ENCODE measurements at places on chromosomes 11 and 22. TPM values are rescaled to one million over a fixed set of nuclear protein-coding genes. Genes with fewer than 3 reads are reported as not detected.

The ARFIP2 gene
- total RNA-seq = 52.7 TPM

The TRPM5 gene
- total RNA-seq = 0.66 TPM

The SF1 gene
- total RNA-seq = 360 TPM

The TMPRSS6 gene
- not detected for total RNA-seq

The IL17REL gene
- total RNA-seq = not detected

The MRGPRE gene
- total RNA-seq = not detected

The PRR33 gene
- not detected for total RNA-seq

The PAMR1 gene
- total RNA-seq = 0.77 TPM

The PGA3 gene
- not detected for total RNA-seq

The ACCS gene
- 11.3 TPM for total RNA-seq

The GRIK4 gene
- 0.11 TPM for total RNA-seq

The CD81 gene
- total RNA-seq = 264 TPM

The P2RY2 gene
- total RNA-seq = 0.48 TPM

The OR2AG2 gene
- not detected for total RNA-seq

The EIF3F gene
- 306 TPM for total RNA-seq

The ZNF70 gene
- 8.4 TPM for total RNA-seq

The SCUBE1 gene
- 1.8 TPM for total RNA-seq

The CXCR5 gene
- total RNA-seq = not detected

The APOL2 gene
- total RNA-seq = 14.7 TPM

The ST14 gene
- 0.12 TPM for total RNA-seq

GRCh38 chr22:27918341-27919221 lies 475 bp downstream of the PITPNB start:
- peak; percentile 75 for DNase-seq

GRCh38 chr22:41931701-41932269 lies 5.2 kb upstream of the TNFRSF13C start:
- no peak for DNase-seq

- DNase-seq = peak; percentile 40
Observed at GRCh38 chr22:21726650-21727049, 8.9 kb downstream of the YPEL1 start.

- DNase-seq = no peak
Observed at GRCh38 chr22:47388331-47388730, 625.9 kb downstream of the TBC1D22A start.

DNA sequence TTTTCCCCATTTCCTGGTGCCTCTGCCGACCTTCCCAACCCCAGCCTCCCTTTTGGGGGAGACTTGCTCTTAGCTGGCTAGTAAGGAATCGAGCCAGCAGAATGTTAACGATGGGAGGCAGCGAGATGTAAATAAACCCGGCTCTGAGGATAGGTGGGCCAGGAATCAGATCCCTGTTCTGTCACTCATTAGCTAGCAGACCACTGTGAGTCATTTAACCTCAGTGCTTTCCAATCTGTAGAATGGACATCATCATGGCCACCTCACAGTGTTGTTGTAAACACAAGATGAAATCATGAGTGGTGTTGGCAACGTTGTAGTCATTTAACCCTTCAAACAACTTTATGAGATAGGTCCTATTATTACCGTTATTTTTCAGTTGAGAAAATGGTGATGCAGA lies 208.6 kb downstream of the KIRREL3 start:
- DNase-seq = no peak

DNA sequence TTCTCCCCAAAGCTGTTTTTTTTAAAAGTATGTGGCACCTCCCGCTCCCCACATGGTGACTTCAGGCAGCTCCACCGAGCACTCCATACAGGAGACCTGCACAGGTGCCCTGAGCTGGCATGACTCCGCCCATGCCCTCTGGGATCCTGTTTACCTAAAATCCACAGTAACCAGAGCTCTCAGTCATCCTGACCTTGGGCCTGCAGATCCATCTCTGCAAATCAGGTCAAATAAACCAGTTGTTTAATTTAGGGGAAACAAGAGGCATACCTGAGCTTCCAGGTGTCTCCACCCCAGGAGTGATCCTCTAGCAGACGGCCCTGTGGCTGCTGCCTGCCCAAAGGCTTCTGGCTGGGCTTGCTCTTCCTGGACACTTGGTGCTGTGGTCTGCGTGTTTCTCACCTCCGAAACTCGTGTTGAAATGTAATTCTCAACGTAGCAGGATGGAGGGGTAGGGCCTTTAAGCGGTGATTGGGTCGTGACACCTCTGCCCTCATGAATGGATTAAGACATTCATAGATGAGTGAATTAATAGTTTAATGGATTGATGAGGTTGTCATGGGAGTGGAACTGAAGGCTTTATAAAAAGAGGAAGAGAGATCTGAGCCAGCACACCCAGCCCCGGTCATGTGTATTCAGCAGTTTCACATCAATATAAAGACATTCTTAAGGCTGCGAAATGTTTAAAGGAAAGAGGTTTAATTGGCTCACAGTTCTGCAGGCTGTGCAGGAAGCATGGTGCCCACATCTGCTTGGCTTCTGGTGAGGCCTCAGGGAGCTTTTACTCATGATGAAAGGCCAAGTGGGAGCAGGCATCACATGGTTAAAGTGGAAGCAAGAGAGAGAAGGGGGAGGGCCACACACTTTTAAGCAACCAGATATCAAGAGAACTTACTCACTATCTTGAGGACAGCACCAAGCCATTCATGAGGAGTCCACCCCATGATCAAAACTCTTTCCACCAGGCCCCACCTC lies 34.1 kb downstream of the LINC01488 start:
- DNase-seq = no peak

GRCh38 chr22:19579115-19579811 lies 55.1 kb upstream of the CLDN5 start:
- no peak for DNase-seq

GRCh38 chr11:1879941-1880720 lies 11.6 kb downstream of the PRR33 start:
- peak; percentile 71 for DNase-seq

DNA sequence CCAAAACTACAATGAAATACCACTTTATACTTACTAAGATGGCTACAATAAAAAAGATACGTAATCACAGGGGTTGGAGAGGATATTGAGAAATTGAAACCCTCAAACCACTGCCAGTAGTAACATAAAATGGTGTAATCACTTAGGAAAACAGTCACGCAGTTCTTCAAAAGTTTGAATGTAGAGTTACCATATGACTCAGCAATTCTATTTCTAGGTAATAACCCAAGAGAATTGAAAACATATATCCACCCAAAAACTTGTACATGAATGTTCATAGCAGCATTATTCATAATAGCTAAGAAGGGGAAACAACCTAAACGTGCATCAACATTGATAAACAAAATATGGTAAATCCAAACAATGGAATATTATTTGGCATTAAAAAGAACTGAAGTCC lies 24.4 kb upstream of the PSMA1 start:
- peak; percentile 86 for DNase-seq

DNA sequence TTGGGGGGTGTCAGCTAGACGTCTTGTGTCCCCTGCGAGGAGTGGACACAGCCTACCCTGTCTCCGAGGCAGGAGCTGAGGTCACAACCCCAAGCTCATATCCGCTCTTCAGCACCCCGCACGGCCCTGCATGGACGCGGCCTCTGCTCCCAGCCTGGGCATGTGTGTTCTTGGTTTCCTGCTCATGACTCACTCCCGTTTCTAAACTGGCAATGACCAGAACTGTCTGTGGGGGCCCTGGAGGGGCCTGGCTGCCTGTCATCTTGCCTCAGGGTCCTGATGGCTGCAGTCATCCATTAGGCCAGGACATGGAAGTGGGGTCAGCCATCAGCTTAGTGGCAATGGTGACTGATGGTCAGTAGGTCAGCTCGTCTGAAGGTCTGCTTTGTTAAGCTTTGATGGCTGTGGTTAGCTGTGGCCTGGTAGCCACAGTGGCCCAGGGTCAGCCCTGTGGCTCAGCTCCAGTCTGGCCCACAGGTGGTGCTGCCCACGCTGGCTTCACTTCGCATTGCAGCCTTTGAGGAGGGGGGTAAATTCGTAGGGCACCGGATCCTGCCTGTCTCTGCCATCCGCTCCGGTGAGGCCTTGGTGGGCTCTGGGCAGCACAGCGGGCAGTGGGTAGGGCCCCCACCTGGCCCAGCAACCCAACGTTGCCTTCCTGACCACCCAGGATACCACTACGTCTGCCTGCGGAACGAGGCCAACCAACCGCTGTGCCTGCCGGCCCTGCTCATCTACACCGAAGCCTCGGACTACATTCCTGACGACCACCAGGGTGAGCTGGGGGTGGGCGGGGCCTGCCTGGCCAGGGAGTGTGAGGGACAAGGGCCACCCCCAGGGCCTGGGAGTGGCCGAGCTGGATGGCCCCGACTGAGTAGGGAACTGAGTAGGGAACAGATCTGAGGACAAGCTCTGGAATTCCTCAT lies 12.0 kb downstream of the PLCB3 start:
- DNase-seq = no peak

- no peak for DNase-seq
Observed at GRCh38 chr22:28973352-28973751, 88.3 kb downstream of the C22orf31 start.

GRCh38 chr11:64245797-64246620 lies 734 bp downstream of the PPP1R14B start:
- DNase-seq = no peak

DNA sequence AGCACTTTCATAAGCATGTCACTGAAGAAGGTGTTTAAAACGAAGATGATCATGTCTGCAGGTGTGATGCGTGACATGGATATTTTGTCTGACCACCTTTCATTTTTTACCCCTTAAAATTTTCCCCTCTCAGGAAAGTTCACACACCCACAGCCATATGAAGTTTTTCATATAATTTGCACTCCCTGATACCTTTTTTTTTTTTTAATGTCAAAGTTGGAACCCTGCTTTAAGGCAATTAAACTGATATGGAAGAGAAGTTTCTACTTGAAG lies 104.6 kb downstream of the ATXN10 start:
- no peak for DNase-seq

GRCh38 chr22:38757464-38757757 lies 1.6 kb upstream of the SUN2 start:
- DNase-seq = no peak

DNA sequence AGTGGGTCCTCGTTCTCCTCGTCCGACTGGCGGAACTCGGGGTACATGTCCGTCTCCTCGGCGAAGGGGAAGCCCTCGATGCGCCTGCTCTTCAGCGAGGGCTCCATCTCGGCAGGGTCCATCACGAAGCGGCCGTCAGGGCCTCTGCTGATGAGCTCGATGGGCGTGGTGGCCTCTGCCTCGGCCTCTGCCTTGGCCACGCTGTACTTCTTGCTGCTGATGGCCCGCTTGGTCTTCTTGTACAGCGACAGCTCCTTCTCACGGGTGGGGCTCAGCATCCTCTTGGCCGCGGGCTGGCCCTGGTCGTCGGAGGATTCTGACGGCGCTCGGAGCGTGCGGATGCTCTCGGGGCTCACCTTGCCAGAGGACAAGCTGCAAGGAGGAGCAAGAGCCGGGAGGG lies 35.7 kb downstream of the IGSF9B start:
- DNase-seq = no peak

GRCh38 chr11:1772270-1773130 lies 8.8 kb upstream of the CTSD start:
- no peak for DNase-seq

DNA sequence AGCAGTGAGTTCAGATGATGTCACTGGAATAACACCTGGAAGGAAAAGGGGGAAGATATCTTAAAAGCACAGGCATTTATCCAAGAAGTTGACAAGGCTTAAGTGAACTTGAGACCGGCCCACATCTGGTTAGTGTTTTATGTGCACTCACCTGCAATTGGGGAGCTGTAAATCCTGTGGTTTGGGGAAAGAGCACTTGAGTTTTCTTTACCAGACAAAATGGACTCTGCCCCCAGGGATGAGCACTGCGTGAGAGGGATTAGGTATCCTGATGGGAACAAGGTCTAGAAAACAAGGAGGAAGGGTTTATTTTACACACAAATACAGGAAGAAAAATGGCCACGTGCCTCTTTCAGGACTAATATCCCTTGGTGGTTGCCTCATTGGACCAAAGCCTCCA lies 15.2 kb downstream of the E2F8 start:
- no peak for DNase-seq

DNA sequence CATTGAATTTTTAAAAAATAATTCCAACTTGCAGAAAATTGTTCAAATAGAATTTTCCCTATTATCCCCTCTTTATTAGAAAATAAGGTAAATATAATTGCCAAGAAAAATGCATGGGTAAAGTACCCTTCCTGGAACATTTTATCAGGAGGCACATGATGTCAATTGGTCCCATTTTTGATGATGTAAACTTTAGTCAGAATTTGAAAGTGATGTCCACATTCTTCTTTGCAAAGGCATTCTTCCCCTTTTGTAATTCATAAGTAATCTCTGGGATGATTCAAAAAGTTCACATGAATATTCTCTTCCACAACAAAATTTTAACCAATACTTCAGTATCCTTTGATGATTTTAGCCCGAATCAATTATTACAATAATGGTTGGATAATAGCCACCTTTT lies 86.9 kb upstream of the ANO3 start:
- peak; percentile 28 for DNase-seq

- peak; percentile 100 for DNase-seq
Observed at GRCh38 chr11:14422052-14422813, 63.2 kb upstream of the RRAS2 start.

GRCh38 chr11:88179141-88179540 lies 3.9 kb upstream of the RAB38 start:
- DNase-seq = no peak

DNA sequence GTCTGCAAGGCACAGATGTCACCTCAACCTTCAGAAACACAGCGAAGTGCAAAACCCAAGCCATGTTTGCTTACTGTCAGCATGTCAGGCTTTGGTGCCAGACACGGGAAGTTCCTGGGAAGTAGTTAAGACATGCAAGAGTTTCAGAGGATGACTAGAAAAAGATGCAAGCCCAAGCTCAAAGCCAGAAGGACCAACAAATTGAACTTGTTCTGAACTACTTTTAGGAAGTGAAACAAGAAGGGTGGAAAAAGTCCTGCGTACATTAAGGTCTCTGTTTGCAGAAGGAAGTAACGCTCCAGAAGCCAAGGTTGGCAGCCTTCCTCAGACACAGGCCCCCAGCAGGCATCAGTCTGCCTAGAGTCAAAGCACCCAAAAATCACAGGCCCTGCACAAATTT lies 2.6 kb downstream of the AP1B1 start:
- DNase-seq = no peak

GRCh38 chr11:122393209-122393860 lies 262.2 kb upstream of the UBASH3B start:
- peak; percentile 70 for DNase-seq

- peak; percentile 60 for DNase-seq
Observed at GRCh38 chr22:36383110-36383581, 4.6 kb downstream of the MYH9 start.

GRCh38 chr22:49685116-49685515 lies 142.6 kb downstream of the BRD1 start:
- DNase-seq = no peak

GRCh38 chr11:130611791-130612251 lies 163.4 kb downstream of the ADAMTS15 start:
- peak; percentile 47 for DNase-seq

- DNase-seq = peak; percentile 72
Observed at GRCh38 chr11:57527056-57527631, 3.4 kb downstream of the TIMM10 start.

GRCh38 chr22:43277987-43278601 lies 65.1 kb downstream of the SCUBE1 start:
- DNase-seq = no peak

Data from cardiac muscle cell (in vitro differentiated cells and primary cell).